Stimulated activated CD4-positive, alpha-beta T cell treated with anti-CD3 and anti-CD28 coated beads, Interleukin-1b, Interleukin-23, amount 100 ng/mL, for 24 hours (primary cell): ENCODE measurements at places on chromosomes 2 and 18.

- DNase-seq: no peak
Observed at GRCh38 chr18:36783792-36784191, 45.0 kb downstream of the TPGS2 start.

- DNase-seq: no peak
Observed at GRCh38 chr2:209476367-209477208, 52.7 kb downstream of the MAP2 start.

GRCh38 chr2:3563521-3563976 lies 5.4 kb upstream of the RNASEH1 start:
- no peak for DNase-seq

DNA sequence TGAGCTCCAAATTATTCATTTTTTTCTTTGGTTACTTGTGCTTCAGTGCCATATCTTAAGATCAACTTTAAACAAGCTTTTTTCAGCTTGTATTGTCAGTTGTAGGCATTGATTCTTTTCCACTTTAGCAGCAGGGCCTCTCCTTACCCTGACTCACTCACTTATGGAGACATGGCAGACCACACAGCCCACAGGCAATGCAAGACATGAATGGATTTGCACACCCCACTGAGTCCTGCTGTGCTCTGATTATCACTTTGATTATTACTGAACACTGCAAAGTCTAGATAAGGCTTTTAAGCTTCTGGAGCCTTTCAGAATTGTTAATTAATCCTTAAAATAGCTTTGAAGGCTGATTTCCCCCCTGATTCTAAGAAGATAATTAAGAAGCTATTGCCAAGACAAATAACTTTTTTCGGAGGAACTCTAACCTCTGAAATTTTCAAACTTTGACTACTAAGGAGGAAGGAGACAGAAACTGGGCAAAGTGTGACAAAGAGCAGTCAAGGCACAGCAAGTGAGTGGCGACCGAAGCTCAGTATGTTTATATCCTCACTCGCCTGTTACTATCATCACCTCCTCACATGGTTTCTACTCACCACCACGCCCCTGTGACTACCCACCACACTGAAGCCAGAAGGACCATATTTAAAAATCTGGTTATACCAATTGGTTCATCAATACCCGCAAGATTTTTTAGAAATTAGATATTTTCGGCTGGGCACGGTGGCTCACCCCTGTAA lies 43.3 kb downstream of the CACNB4 start:
- no peak for DNase-seq

- no peak for DNase-seq
Observed at GRCh38 chr2:146927080-146927711, 917.6 kb upstream of the ACVR2A start.

DNA sequence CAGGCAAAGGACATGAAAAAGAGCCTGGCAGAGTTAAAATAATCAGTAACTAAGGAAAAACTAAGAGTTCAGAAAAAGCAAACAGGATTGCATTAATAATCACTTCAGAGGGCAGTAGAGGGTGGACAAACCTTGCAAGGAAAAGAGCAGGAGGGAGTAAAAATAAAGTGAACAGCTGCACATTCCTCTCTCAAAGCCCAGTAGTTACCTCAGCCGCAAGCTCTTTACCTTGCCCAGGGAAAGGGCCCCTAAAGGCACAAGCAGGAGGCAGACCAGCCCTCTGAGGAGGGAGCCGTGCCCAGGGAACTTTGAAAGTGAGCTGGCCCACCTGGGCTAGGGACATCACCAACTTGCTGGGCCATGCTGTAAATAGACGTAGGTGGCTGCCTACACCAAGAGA lies 196.9 kb downstream of the C1D start:
- no peak for DNase-seq

DNA sequence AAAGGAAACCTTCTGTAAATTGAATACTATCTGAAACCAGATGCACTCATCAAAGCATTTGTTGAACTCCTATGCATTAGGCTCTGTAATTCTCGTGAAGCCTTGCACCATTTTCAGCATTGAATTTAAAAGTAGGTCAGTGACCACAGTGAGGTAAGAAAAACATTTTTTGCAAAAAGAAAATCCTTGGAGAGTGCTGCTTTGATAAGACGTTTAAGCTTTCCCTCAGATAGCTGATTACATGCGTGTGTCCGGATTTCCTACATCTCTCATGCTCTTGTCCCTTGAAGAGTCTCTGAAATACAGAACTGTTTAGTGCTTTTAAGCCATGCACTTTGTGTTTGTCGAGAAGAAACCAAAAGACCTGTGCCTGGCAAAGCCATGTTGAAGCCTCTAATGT lies 113.6 kb downstream of the FMNL2 start:
- no peak for DNase-seq

- no peak for DNase-seq
Observed at GRCh38 chr18:23227726-23228070, 92.4 kb downstream of the CABLES1 start.

DNA sequence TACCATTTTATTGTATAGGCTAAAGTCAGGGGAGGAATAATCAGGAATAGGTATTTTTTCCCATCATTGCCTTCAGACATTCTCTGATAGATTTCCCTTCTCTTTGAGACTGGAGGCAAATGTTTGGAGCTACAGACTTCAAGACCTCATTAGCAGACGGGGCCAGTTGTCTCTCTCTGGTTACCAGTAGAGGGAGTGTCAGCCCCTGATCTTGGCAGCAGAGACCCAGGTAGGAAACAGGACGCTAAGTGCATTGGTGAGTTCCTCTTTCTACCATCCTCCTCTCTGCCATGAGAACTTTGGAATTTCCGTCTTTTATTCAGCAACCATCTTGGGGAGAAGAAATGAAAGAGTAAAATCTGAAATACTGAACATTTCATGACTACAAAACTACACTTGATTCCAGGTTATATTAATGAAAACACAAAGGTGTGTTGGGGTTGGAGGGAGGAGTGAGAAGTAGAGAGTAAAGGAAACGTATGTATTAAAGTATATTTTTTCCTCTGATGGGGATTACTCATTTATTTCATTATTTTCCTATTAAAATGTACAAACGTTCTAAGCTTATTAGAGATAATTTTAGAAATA lies 186.2 kb upstream of the GCFC2 start:
- no peak for DNase-seq

DNA sequence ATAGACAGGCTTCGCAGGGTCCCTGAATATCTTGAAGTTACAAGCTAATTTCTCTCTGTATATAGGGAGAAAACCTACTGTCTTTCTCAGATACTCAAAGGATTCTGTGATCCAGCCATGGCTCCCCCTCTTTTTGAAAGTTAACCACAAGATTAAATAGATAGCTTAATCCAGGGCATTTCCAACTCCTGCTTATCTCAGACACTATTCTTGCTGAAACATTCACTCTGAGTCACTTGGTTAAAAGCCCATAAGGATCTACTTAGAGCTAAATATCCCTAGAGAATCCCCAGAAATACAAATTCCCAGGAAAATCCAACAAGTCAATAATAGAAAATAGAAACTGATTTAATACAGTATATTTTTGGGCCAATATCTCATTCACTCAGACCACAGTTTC lies 179.1 kb upstream of the LYPD1 start:
- DNase-seq: no peak

DNA sequence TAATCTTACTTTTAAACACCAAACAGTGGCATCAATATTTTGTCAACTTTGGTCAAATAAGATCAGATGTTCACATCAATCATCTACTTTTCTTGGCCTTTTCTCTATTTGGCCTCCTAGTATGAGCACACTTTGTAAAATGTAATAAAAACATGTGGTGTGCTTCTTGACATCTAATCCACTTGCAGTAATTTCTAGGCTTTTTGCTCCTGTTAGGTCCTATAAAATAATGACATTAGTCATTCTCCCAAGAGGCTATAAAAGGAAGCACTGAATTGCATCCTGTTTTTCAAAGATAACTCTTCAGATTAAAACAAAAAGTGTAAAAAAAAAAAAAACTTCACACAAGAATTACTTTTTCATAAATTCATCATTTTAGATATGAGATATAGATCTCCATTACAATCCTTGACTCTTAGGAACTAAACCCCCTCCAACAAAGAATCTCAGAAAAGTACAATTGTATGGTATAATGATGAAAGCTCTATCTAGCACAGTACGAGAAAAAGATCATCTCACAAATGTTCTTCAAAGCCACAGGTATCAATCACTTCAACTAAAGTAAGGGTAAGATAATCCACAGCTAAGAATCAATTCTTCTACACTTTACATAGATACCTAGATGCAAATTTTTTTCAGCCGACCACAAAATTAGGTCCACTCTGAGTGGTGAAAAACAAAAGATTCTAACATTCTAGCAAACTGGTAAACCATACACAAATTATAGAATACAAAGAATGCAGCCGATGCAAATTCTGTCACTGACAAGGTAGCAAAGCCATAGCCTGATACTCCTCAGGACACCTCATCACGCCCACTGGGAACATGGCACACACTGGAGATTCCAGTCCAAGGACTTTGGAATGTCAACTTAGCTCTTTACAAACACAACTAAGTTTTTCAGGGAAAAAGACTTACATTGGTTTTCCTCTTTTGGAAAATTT lies 2.7 kb downstream of the BCL2 start:
- DNase-seq: no peak

- no peak for DNase-seq
Observed at GRCh38 chr2:175560521-175561169, 379.1 kb upstream of the ATP5MC3 start.

DNA sequence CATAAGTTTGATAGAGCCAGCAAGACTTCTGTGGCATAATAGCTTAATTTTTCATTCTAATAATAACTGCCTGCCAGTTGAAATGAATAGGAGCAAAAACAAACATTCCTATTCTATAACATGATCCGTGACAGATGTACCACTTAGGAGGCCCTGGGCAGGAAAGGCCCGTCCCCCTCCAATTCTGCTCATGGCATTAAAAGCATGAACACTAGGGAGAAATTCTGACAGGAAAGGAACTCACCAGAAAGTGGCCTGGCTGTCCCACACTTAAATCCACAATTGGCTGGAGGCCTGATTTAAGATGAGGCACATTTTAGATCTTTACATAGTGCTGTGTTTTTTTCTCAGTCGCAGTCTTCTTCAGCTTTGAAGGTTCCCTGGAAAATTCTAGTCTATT lies 261.9 kb upstream of the ETAA1 start:
- no peak for DNase-seq

GRCh38 chr2:123481406-123481805 lies 543.7 kb upstream of the CNTNAP5 start:
- no peak for DNase-seq

DNA sequence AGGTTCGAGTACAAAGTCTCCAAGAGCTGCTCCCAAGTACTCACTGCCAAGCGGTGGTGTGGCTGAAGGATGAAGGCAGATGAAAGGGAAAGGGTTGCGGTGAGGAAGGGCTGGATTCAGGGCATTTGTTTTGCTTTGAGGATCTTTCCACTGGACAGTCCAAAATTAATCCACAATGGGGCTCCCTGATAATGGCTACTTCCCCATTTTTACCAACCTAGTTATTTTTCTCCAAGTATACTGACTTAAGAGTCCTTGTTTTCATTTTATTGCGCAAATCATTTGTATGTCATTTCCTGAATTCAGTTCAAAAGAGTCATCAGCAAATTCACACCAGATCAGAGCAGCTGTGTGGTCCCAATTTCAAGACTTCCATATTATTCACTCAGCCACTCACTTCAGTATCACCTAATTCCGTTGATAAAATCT lies 464 bp upstream of the SESTD1 start:
- no peak for DNase-seq

DNA sequence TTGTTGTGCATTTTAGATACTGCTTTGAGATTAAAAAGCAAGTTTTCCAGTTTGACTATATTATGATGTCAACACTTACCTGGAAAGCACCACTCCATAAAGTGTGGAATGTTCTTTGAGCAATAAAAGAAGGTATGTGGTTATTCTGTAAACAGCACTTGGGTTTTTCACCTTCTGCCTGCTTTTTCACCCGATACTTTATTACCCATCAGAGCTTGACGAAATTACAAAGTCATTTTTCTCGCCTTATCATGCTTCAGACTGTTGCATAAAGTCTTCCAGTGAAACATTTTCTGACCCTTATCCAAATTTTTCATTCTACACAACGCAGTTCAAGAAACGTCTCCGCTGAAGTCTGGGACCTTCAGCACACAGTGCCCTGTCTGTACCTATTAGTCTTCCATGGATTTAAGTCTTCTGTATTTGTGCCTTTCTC lies 25.2 kb downstream of the CAB39 start:
- DNase-seq: no peak

DNA sequence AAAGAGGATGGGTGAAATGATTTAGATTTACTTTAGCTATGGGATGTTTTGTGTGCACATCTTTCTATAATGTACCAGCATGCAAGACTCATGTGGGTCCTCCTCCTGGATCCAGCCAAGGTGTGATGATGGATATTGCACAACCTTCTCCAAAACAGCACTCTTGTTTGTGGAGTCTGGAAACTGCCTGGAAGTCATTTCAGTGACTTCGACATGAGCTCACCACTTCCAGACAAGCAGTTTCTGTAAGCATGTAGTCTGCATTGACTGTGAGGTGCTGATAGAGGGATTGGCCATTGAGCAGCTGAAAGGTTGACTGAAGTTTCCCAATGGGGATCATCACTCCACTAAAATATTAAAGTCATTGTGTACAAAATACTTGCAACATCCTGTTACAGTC lies 154.0 kb downstream of the TRIB2 start:
- DNase-seq: no peak

- no peak for DNase-seq
Observed at GRCh38 chr18:67845035-67845434, 328.5 kb upstream of the DSEL start.

- no peak for DNase-seq
Observed at GRCh38 chr2:97728091-97728731, 14.8 kb downstream of the ZAP70 start.

- DNase-seq: no peak
Observed at GRCh38 chr18:64986906-64987495, 763.8 kb upstream of the CDH7 start.

DNA sequence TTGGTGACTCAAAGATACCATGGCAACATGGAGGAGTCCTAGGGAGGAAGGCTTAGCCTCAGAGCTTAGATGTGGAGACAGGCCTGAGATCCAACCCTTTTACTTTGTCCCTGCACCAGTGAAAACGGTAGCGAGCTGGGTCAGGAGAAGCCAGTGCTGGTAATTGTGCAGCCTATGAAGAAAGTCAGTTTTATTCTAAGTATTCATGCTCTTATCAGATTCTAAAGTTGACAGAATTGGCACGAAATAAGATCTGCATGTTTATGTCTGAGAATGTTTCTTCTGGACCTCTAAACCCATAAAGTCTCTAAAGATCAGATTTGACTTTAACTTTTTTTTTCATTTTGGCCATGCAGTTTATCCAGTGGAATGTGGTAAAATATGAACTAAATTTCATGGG lies 93.8 kb downstream of the SCG2 start:
- DNase-seq: no peak

DNA sequence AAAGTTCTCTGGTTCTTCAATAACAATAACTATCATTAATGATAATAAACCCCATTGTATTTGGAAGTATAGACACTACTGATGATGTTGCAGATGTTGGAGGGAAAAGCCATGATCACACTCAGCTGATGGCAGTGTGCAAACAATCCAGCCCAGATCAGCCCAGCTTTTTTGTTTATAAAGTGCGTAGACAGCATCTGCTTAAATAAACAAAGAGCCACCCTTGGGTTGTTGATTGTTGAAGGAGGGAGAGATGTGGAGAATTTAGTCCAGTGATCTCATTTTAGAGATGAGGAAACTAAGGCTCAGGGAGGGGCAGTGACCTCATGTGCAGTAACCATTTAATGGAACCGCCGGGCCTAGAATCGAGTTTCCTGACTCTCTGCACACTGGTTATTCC lies 56.0 kb upstream of the MEX3C start:
- DNase-seq: no peak
